ENCODE measurements at places on chromosomes 7 and 10.

DNA sequence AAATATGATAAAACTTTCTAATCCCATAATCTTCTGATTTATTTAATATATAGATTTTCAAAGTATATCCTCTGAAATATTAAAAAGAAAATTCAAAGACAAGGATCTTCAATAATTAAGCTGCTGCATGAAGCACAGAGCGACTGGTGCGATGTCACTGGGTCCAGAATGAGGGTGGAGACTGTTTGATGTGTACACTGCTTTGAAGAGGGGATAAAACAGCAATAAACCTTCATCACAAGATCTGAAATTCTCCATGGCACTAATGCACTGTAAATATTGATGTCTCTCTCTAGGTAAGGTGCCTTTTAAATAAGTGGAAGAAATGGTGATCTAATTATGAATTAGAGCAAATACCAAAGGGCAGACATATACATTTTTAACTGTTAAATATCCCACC, 337.8 kb downstream of the PARD3 start:
- DNase-seq, result no peak

DNA sequence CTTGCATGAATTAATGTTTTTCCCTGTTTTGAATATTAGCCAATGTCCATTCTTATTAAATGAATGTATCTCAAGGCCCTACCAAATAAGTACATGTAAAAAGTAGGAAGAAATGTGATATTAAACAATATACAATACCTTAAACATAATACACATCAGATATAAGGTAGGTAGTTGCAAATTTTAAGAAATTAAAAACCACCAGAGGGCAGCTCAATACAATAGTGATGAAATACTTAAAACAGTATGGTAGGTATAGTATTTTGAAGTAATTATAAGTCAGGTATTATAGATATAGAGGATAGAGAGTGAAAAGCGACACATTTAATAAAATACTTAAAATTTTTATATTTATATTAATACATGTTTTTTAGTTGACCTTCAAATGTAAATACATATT, 43.6 kb upstream of the CDK14 start:
- DNase-seq, result no peak

- no peak for DNase-seq
Measured at GRCh38 chr10:98242823-98243222, 25.2 kb downstream of the LOXL4 start.

- no peak for DNase-seq
Measured at GRCh38 chr7:95687759-95688343, 84.5 kb upstream of the DYNC1I1 start.

- no peak for DNase-seq
Measured at GRCh38 chr10:123381224-123381623, 227.0 kb downstream of the BUB3 start.

- no peak for DNase-seq
Measured at GRCh38 chr10:84965468-84965867, 637.1 kb downstream of the CCSER2 start.

Data from activated CD4-positive, alpha-beta T cell treated with anti-CD3 and anti-CD28 coated beads for 24 hours (primary cell).